Aorta (tissue), 5 donors: ENCODE measurements at places on chromosomes 6 and 20. TPM values are rescaled to one million over a fixed set of nuclear protein-coding genes. Genes with fewer than 3 reads are reported as not detected.

GRCh38 chr20:15487030-15487429 lies 1086.2 kb downstream of the KIF16B start:
- no peaks in the 10 kb centered on the region for H3K36me3 ChIP-seq
- no peak overlapping the region for H3K4me3 ChIP-seq
- no peak overlapping the region for H3K27ac ChIP-seq
- no peak for DNase-seq
- H3K4me1 ChIP-seq = no peaks in the 10 kb centered on the region

DNA sequence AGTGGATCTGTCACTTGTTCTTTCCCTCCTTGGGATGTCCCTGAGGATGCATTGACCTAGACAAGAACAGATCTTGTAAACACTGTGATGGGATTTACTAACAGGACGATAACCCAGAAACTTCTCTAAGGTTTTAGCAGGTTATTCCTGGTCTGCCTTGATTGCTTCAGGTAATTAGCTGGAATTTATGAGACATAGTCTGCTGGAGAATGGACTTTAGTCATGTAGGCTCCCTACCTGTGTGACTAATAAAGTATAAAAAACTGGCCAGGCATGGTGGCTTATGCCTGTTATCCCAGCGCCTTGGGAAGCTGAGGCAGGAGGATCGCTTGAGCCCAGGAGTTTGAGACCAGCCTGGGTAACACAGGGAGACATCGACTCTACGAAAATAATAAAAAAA lies 96.1 kb downstream of the PAK5 start:
- H3K4me3 ChIP-seq = no peak overlapping the region
- no peaks in the 10 kb centered on the region for H3K36me3 ChIP-seq
- no peaks in the 10 kb centered on the region for H3K27me3 ChIP-seq
- no peaks in the 10 kb centered on the region for H3K4me1 ChIP-seq
- DNase-seq = no peak

GRCh38 chr6:16041327-16041726 lies 87.6 kb upstream of the MYLIP start:
- H3K4me3 ChIP-seq = no peak overlapping the region
- H3K36me3 ChIP-seq = no peaks in the 10 kb centered on the region
- H3K27me3 ChIP-seq = no peaks in the 10 kb centered on the region
- no peak overlapping the region for H3K27ac ChIP-seq

GRCh38 chr20:19304389-19304788 lies 91.9 kb downstream of the SLC24A3 start:
- no peak overlapping the region for H3K27ac ChIP-seq
- H3K4me3 ChIP-seq = no peak overlapping the region

DNA sequence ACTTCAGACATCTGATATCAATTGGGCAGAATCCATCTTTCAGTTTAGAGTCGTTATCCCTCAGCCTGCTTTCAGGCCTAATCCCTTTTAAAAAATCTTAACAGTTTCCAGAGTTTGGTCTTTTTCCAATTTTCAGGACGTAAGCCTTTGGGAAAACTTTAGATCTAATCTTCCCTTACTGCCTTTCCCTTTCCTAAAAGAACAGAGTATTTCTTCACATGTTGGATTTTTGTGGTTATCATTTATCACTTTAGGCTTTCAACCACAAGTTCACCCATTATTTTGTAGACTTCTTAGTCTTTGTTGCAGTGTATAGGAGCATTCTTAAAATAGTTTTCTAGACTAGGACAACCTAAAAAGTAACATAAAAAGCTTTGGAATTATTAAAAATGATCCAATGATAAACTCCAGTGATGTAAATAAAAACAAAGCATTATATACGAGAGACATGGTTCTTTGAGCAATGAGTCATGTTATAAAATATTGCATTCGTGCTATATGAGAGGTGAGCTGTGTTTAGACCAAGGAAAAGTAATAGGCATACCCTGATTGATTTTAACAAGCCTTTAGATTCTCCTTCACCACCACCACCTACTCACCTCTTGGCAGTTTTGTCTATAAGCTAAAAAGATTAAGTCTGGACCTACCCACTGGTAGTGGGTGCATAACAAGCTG lies 90.4 kb upstream of the MCHR2 start:
- no peaks in the 10 kb centered on the region for H3K36me3 ChIP-seq
- no peak overlapping the region for H3K4me3 ChIP-seq
- no peaks in the 10 kb centered on the region for H3K4me1 ChIP-seq
- H3K27ac ChIP-seq = no peak overlapping the region
- no peak for DNase-seq

Gene CDKN1A
- total RNA-seq = 132 TPM

DNA sequence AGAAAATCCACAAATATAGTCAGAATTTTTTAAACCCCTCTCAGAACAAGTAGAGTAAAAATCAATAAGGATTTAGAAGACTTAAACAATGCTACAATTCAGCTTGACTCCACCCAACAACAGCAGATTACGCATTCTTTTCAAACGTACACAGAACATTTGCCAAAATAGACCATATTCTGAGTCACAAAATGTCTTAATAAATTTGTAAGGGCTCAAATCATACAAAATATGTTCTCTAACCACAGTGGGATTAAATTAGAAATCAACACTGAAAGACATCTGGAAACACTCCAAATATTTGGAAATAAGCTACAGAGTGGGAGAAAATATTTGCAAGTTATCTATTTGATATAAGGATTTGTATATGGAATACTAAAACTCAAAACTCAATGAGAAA lies 164.2 kb upstream of the AKAP12 start:
- no peak overlapping the region for H3K4me3 ChIP-seq
- H3K4me1 ChIP-seq = no peaks in the 10 kb centered on the region
- H3K27ac ChIP-seq = no peak overlapping the region
- H3K27me3 ChIP-seq = no peaks in the 10 kb centered on the region
- DNase-seq = no peak

Gene PFDN6
- total RNA-seq = 19.8 TPM

GRCh38 chr6:1406306-1407072 lies 17.1 kb downstream of the FOXF2 start:
- H3K4me1 ChIP-seq = no peaks in the 10 kb centered on the region
- H3K36me3 ChIP-seq = no peaks in the 10 kb centered on the region
- no peaks in the 10 kb centered on the region for H3K27me3 ChIP-seq
- H3K27ac ChIP-seq = no peak overlapping the region

DNA sequence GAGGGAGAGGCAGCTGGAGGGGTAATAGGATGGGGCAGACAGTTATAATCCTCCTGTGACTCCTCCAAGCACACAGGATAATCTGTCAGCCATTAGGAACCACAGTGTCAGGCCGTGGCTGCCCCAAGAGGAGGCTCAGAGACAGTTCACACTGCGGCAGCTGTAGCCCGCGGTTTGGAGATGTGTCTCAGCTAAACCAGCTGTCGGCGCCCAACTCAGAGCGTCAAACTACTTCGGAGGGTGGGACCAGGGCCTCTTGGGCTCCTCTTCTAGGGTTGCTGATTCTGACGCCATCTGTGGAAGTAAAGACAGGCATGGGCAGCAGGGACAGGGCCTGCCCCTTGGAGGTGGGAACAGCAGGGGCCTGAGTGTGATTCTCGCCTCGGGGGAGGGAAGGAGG lies 309.8 kb downstream of the CDC5L start:
- H3K27me3 ChIP-seq = no peaks in the 10 kb centered on the region
- H3K4me3 ChIP-seq = no peak overlapping the region
- no peaks in the 10 kb centered on the region for H3K4me1 ChIP-seq
- H3K27ac ChIP-seq = no peak overlapping the region
- DNase-seq = no peak
- no peaks in the 10 kb centered on the region for H3K36me3 ChIP-seq

DNA sequence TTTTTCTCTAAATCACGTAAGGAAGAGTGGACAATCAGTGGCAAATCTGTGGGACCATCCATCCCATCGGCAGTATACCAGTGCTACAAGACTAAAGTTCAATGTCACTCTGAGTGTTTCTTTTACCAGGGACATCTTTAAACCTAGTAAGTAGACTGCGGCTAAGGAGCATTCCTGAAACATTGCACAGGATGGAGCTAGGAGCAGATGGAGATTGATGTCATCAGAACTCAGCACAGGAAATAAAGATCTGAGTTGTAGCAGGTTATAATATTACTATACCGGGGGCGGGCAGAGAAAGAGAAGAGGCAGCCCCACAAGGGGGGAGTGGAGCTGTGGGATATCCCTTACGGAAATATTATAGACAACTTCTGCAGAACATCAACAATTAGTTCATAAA lies 162.1 kb downstream of the MTFR2 start:
- H3K4me1 ChIP-seq = no peaks in the 10 kb centered on the region
- no peak overlapping the region for H3K4me3 ChIP-seq
- DNase-seq = no peak
- H3K27ac ChIP-seq = no peak overlapping the region
- no peaks in the 10 kb centered on the region for H3K36me3 ChIP-seq

Gene WFDC2
- 1.5 TPM for total RNA-seq

DNA sequence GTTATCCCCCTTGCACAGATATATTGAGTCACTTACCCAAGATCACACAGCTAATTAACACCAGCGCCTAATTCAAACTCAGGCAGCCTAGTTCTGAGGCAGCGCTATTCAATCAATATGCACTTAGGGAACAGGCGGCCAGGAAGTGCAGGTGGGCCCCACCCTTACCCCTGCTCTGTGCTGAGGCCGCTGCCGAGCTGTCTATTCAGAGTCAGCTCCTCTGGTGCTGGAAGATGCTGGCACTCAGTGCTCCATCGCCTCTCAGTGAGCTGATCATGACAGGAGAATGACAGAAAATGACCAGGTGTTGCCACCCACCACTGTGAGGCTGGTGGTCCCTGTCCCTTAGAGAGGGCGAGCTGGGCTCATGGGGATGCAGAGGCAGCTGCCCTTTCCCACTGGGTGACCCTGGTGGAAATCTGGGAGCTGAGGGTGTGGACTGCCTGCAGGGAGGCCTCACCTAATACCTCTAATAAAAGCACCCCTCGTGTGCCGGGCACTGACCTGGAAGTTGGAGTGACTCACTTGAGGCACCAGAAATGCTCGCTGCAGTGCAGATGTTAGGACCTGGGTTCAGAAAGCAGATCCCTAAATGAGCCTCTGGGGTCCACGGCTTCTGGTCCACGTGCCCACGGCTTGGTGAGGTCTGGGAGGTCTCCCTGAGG lies 42.5 kb upstream of the CD93 start:
- H3K4me3 ChIP-seq = no peak overlapping the region
- H3K4me1 ChIP-seq = no peaks in the 10 kb centered on the region
- DNase-seq = peak; percentile 39

DNA sequence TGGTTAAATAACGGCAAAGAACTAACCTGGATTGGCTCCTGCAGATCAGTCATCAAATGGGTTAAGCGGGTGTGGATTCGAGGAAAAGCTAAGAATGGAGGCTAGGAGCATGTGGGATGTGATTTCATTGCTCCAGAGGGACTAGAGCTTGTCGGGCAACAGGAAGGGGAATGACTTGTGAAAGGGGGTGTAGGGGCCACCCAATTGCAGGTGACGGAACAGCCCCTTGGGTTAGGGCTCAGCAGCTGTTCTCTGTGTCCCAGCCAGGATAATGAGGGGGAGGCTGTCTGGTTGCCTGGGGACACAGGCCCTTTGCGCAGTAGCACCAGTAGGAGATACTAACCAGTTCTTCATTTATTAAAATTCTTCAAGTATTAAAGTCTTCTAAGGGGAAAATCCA lies 25.0 kb upstream of the MRPS18A start:
- peak; percentile 13 for DNase-seq
- H3K4me3 ChIP-seq = no peak overlapping the region
- no peaks in the 10 kb centered on the region for H3K4me1 ChIP-seq
- no peaks in the 10 kb centered on the region for H3K27me3 ChIP-seq
- H3K27ac ChIP-seq = no peak overlapping the region
- H3K36me3 ChIP-seq = no peaks in the 10 kb centered on the region

Gene ADGRF1
- total RNA-seq = not detected

Gene CDH4
- total RNA-seq = 0.06 TPM

Gene MUCL3
- total RNA-seq = not detected

Gene BPIFB4
- not detected for total RNA-seq

Gene GPLD1
- total RNA-seq = 7.3 TPM

Gene HCK
- 28.6 TPM for total RNA-seq

Gene BACH2
- total RNA-seq = 11.6 TPM

GRCh38 chr20:59933296-59933848 lies at the start of gene SYCP2:
Gene SYCP2, minus strand, starts transcription at chr20:59933637. Its CDS starts 11,224 bp downstream, at chr20:59922413.
- H3K27me3 ChIP-seq = no peaks in the 10 kb centered on the region
- no peaks in the 10 kb centered on the region for H3K4me1 ChIP-seq
- H3K4me3 ChIP-seq = peak within 1 kb of the TSS; percentile 38
- peak within 1 kb of the TSS; percentile 18 for H3K27ac ChIP-seq
- DNase-seq = peak; percentile 67

DNA sequence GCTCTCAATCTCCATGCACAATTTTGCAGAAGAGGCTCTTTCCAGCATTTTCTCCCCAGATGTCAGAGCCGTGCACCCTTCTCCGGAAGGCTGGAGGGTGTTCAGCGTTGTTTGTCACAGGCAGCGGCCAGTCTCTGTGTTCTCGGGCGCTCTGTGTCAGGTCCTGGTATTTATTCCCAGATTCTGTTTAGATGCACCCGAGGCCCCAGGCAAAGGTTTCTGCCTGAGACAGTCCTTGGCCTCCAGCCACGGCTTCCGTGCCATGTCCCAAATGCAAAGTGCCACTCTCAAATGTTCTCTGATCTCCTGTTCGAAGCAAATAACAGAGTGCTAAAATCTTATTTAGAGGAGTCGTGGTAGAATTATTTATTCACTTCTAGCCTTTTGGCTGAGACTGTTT lies 140.3 kb upstream of the AGPAT4 start:
- H3K27ac ChIP-seq = no peak overlapping the region
- H3K27me3 ChIP-seq = no peaks in the 10 kb centered on the region
- no peaks in the 10 kb centered on the region for H3K4me1 ChIP-seq
- no peaks in the 10 kb centered on the region for H3K36me3 ChIP-seq
- H3K4me3 ChIP-seq = no peak overlapping the region
- DNase-seq = no peak

DNA sequence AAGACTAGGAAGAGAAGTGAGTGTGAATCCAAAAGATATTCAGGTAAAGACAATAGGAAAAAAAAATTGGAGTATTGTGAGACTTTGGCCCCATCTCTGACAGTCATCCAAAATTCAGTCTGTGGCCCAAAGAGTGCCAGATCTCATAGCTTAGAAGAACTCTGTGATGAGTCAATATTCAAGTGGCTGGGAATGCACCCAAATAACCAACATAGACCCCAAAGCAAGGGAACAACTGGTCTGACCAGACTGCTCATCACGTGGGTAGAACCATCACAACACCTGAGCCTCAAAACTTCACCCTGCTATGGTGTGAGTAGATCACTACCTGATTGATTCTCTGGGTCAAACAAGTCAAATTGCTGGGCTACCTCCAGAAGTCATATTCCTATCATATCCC lies 51.1 kb upstream of the TRDN start:
- H3K4me1 ChIP-seq = no peaks in the 10 kb centered on the region
- H3K27ac ChIP-seq = no peak overlapping the region
- DNase-seq = no peak
- H3K36me3 ChIP-seq = no peaks in the 10 kb centered on the region

Gene ADGRB3
- total RNA-seq = 6.1 TPM
